ENCODE measurements at places on chromosomes 7 and 10.

- no peak for DNase-seq
Observed at GRCh38 chr7:23590529-23590928, 6.7 kb upstream of the CCDC126 start.

- no peak for DNase-seq
Observed at GRCh38 chr7:141073641-141074161, at the start of gene TMEM178B. Gene TMEM178B (plus strand): TSS chr7:141074064.

DNA sequence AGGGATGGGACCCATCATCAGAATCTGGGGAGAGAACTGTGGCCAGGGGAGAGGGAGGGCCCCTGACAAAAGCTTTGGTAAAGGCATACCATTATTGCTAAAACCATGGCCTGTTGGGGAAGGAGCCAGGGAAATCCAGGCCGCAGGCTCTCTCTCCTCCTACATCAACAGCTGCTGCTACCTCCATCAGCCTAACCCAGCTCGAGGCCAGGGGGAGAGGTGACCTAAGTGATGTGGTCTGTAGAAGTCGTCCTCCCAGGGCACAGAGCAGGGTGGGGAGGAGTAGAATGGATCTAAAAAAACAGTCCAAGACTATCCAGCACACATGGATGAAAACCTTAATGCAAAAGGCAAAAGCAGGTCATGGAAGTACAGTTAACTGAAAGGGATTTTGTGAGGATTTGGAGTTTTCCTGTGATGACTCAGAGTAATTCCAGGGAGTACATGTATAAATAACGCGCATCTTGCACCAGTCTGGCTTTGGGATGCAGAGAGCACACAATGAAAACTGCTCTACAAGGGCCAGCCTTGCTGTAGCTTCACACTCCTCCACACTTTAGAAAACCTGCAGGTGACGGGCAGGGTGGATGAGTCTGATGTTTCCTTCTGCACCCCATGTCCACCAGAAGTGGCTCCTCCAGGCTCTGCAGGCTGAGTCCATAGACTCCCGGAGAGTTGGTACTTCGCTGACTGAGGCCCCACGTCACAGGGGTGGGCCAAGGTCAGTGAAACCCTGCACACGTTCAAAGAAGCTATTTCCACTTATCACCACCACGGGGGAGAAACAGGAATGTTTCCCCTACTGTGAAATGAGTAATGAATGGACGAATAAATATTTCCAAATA is 38.5 kb upstream of the MSMB start:
- no peak for DNase-seq

GRCh38 chr10:75403144-75403938 is 1.8 kb upstream of the ZNF503 start:
- DNase-seq, result no peak

DNA sequence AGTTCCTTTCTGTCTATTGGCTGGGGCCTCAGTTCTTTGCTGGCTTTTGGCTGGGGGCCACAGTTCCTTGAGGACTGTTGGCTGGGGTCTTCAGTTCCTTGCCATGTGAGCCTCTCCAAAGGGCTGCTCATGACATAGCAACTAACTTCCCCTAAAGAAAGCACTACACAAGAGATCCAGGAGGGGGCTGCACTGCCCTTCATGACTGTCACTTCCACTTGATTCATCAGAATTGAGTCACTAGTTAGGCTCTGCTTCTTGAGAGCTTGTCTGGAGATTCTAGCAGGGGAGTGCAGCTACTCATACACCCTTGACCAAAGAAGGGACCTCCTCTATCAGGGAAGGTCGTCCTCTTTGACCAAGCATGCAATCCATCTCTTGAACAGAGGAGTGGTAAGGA is 38.0 kb upstream of the MKX start:
- no peak for DNase-seq

- no peak for DNase-seq
Observed at GRCh38 chr10:118629211-118629610, 33.8 kb upstream of the PRLHR start.

DNA sequence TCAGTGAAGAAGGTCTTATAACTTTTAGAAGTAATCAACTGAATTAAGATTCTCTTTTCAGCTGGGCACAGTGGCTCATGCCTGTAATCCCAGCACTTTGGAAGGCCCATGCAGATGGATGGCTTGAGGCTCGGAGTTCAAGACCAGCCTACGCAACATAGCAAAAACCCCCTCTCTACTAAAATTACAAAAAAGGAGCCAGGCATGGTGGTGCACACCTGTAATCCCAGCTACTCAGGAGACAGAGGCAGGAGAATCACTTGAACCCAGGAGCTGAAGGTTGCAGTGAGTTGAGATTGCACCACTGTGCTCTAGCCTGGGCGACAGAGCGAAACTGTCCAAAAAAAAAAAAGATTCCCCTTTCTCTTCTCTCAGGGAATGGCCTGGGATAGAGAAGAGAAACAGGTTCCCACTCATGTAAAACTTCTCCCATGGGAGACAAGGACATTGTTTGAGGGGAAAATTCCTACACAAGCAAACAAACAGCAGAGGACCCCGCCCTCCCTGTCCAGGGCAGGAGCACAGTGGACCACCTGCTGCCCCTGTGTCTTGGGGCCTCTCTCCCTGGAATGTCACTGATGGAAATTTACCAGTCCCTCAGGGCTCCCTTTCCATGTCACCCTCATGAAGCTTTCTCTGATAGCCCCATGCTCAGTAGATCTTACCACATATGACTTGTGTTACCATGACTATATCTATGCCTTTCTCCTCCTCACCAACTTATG is 5.6 kb downstream of the IL2RA start:
- no peak for DNase-seq

GRCh38 chr10:124257781-124258180 is 160.9 kb downstream of the OAT start:
- DNase-seq, result no peak

GRCh38 chr7:108535257-108535656 is 9.3 kb upstream of the PNPLA8 start:
- DNase-seq, result no peak

DNA sequence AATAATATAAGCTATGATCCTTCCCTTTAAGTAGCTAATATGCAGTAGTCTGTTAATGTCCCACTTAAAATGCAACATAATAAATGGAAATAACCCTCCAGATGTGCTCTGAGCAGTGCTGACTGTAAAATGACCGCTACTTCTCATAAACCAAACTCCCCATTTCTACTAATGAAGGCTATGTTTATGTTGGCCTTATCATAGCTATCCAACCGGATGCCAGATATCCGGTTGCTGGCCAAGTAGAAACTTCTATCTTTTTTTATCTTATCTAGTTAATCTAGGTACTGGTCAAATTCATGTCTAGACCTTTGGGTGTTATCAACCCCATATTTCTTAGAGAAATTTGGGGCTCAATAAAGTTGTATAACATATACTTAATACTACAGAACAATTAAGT is 56.6 kb downstream of the CHRM2 start:
- no peak for DNase-seq

GRCh38 chr10:86944031-86944419 is 13.4 kb downstream of the MMRN2 start:
- no peak for DNase-seq

Measured in iPS DF 6.9 (cell line).